ENCODE measurements at places on chromosomes 7 and 10.
A peak's percentile ranks its signal among the peaks of the same experiment; 100 is the strongest.

DNA sequence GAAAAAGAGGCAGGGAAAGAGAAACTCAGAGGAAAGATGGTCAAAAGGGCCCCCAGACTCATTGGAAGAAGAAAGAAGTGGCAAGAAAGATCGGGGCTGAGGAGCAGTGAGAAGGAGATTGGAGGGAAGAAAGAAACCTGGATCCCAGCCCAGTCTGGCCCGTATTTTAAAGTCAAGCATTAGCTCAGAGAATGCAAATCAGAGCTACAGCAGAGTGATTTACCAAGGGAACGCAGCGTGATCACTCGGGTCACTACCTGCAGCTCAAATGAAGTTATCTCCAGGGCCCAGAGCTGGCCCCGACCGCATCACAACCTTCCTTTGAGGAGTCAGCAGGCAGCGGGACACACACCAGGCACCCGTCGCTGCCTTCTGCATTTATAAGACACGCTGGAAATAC is 72.8 kb downstream of the CARD11 start:
- H3K4me1 ChIP-seq: peaks cover 6% of the 10 kb centered on the region
- H3K4me3 ChIP-seq: no peak overlapping the region
- H3K36me3 ChIP-seq: no peaks in the 10 kb centered on the region
- H3K27me3 ChIP-seq: no peaks in the 10 kb centered on the region

DNA sequence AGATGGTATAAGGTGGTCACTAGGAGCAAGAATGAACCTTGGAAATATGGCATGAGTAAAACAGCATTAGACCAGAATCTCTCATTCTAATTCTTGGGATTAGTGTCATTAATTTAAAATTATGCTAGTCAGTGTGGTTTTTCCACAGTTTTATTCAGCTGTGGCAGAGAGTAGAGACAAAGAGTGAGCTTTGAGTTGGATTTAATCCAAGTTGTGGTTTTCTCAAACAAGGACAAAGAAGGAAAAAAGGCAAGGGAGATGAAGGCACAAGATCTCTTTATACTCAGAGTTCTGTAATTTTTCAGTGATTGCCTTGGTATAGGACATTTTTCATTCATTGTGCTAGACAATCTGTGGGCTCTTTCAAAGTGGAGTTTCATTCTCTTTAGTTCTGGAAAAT is 28.2 kb upstream of the AKAP9 start:
- H3K4me1 ChIP-seq: no peaks in the 10 kb centered on the region
- H3K27me3 ChIP-seq: no peaks in the 10 kb centered on the region
- no peak overlapping the region for H3K27ac ChIP-seq
- H3K4me3 ChIP-seq: no peak overlapping the region
- no peak for DNase-seq

- peak; percentile 83 for DNase-seq
- no peak overlapping the region for H3K4me3 ChIP-seq
- H3K4me1 ChIP-seq: peaks cover 27% of the 10 kb centered on the region
- no peaks in the 10 kb centered on the region for H3K36me3 ChIP-seq
- H3K27me3 ChIP-seq: no peaks in the 10 kb centered on the region
Measured at GRCh38 chr7:106056513-106057203, 55.5 kb downstream of the SYPL1 start.

GRCh38 chr10:29537799-29538198 is 97.0 kb downstream of the SVIL start:
- no peaks in the 10 kb centered on the region for H3K27me3 ChIP-seq
- no peak overlapping the region for H3K27ac ChIP-seq
- H3K4me1 ChIP-seq: peaks cover 12% of the 10 kb centered on the region
- no peak for DNase-seq
- no peaks in the 10 kb centered on the region for H3K36me3 ChIP-seq
- no peak overlapping the region for H3K4me3 ChIP-seq

- no peak overlapping the region for H3K4me3 ChIP-seq
- no peaks in the 10 kb centered on the region for H3K36me3 ChIP-seq
- H3K27me3 ChIP-seq: no peaks in the 10 kb centered on the region
- peaks cover 8% of the 10 kb centered on the region for H3K4me1 ChIP-seq
- DNase-seq: peak; percentile 64
Measured at GRCh38 chr10:79608505-79609375, 2.0 kb upstream of the SFTPA1 start.

GRCh38 chr10:117005026-117005526 is at the start of gene SHTN1:
Gene SHTN1, minus strand, starts transcription at chr10:117005187. Its CDS starts 108 bp downstream, at chr10:117005079.
- peaks cover 18% of the 10 kb centered on the region for H3K4me1 ChIP-seq
- peak within 1 kb of the TSS; percentile 83 for H3K4me3 ChIP-seq
- peak; percentile 29 for DNase-seq
- peaks cover 10% of the 10 kb centered on the region for H3K27me3 ChIP-seq
- no peak within 1 kb of the TSS for H3K27ac ChIP-seq

- no peak overlapping the region for H3K4me3 ChIP-seq
- DNase-seq: peak; percentile 2
- H3K27ac ChIP-seq: no peak overlapping the region
- no peaks in the 10 kb centered on the region for H3K4me1 ChIP-seq
Measured at GRCh38 chr10:56142092-56142728, 218.8 kb downstream of the ZWINT start.

- H3K27me3 ChIP-seq: no peaks in the 10 kb centered on the region
- H3K4me1 ChIP-seq: no peaks in the 10 kb centered on the region
- H3K4me3 ChIP-seq: no peak overlapping the region
- no peak for DNase-seq
Measured at GRCh38 chr10:1198453-1199344, 142.5 kb downstream of the WDR37 start.

DNA sequence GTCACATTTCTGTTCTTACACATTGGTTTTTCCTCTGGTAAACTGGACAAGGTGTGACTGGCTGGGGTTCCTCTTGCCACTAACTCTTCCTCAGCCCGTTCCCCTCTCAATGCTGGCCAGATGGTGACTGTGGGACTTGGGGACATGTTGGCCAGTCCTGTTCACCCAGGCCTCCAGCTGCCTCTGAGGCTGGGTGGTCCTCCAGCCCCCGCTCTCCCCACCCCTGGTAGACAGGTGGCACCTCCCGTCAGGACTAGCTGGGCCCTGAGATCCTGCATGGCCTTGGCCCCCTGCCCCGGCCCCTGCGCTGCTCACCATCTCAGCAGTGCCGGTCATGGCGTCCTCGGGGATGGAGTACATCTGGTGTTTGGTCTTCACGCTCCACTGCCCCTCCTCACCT is 10.8 kb upstream of the MYL7 start:
- H3K27me3 ChIP-seq: peaks cover 14% of the 10 kb centered on the region
- no peaks in the 10 kb centered on the region for H3K4me1 ChIP-seq
- DNase-seq: no peak
- no peak overlapping the region for H3K4me3 ChIP-seq
- H3K36me3 ChIP-seq: no peaks in the 10 kb centered on the region

GRCh38 chr7:44045226-44046014 is 918 bp downstream of the DBNL start:
- H3K36me3 ChIP-seq: peaks cover 10% of the 10 kb centered on the region
- peaks cover 19% of the 10 kb centered on the region for H3K4me1 ChIP-seq
- no peaks in the 10 kb centered on the region for H3K27me3 ChIP-seq

GRCh38 chr10:88442716-88443115 is 140.4 kb downstream of the RNLS start:
- H3K36me3 ChIP-seq: no peaks in the 10 kb centered on the region
- no peaks in the 10 kb centered on the region for H3K27me3 ChIP-seq
- no peak overlapping the region for H3K4me3 ChIP-seq
- no peaks in the 10 kb centered on the region for H3K4me1 ChIP-seq
- no peak for DNase-seq
- no peak overlapping the region for H3K27ac ChIP-seq

DNA sequence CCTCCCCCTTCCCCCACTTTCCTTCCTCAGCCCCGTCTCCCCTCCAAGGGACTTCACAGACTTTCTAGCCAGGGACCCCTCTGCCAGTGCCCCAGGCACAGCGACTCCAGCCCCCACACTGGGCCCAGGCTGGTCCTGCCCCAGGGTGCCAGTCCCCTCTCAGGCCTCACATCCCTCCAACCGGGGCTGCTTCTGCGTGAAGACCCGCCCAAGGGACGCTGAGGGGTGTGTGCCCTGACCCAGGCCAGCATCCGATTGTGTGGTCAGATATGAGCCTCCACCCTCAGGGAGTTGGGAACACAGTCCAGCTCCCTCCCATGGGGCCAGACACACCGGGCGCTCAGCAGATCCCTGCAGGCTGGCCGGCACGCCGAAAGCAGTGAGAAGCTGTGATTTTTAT is 97.0 kb downstream of the MICALL2 start:
- H3K4me3 ChIP-seq: no peak overlapping the region
- peaks cover 51% of the 10 kb centered on the region for H3K27me3 ChIP-seq
- H3K36me3 ChIP-seq: no peaks in the 10 kb centered on the region
- H3K4me1 ChIP-seq: no peaks in the 10 kb centered on the region

DNA sequence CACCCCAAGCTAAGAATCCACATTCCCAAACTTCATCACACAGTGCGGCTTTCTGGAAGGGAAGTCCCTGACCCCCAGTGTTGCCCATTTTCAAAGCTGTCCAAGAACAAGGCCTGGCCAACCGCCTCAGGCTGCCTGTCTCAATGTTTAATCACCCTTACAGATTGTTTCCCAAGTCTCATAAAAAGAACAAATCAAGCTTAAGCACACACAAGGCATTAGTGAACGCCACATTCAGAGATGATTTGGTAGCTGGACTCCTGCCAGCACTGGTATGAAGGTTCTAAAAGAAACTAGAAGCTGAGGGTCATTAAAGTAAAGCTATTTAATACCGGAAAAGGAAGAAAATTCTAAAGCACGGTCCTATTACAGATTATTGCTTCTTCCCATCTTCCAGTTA is 35.6 kb downstream of the C10orf90 start:
- no peaks in the 10 kb centered on the region for H3K27me3 ChIP-seq
- no peak overlapping the region for H3K4me3 ChIP-seq
- no peak overlapping the region for H3K27ac ChIP-seq
- no peak for DNase-seq
- H3K36me3 ChIP-seq: no peaks in the 10 kb centered on the region

DNA sequence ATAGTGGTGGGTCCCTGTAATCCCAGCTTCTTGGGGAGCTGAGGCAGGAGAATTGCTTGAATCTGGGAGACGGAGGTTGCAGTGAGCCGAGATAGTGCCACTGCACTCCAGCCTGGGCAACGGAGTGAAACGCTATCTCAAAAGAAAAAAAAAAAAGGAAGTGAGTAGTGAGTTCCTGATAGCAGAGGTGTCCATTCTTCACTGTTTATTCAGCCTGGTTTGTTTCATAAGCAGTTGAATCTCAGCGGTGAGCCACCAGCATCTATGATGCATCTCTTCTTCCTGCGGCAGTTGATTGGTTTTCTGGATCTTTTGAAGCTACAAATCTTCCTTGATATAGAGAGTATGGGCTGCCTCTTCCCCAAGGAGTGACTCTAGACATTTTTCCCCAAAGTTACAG is 316.1 kb upstream of the MTPN start:
- no peak overlapping the region for H3K4me3 ChIP-seq
- H3K36me3 ChIP-seq: no peaks in the 10 kb centered on the region
- no peaks in the 10 kb centered on the region for H3K27me3 ChIP-seq
- DNase-seq: no peak
- no peaks in the 10 kb centered on the region for H3K4me1 ChIP-seq
- no peak overlapping the region for H3K27ac ChIP-seq

- DNase-seq: peak; percentile 31
- no peak overlapping the region for H3K27ac ChIP-seq
Measured at GRCh38 chr7:37759526-37759925, 76.0 kb downstream of the GPR141 start.

- DNase-seq: no peak
- peaks cover 11% of the 10 kb centered on the region for H3K4me1 ChIP-seq
- no peaks in the 10 kb centered on the region for H3K27me3 ChIP-seq
- H3K27ac ChIP-seq: no peak overlapping the region
- H3K4me3 ChIP-seq: no peak overlapping the region
Measured at GRCh38 chr10:29820890-29821461, 186.2 kb upstream of the SVIL start.

DNA sequence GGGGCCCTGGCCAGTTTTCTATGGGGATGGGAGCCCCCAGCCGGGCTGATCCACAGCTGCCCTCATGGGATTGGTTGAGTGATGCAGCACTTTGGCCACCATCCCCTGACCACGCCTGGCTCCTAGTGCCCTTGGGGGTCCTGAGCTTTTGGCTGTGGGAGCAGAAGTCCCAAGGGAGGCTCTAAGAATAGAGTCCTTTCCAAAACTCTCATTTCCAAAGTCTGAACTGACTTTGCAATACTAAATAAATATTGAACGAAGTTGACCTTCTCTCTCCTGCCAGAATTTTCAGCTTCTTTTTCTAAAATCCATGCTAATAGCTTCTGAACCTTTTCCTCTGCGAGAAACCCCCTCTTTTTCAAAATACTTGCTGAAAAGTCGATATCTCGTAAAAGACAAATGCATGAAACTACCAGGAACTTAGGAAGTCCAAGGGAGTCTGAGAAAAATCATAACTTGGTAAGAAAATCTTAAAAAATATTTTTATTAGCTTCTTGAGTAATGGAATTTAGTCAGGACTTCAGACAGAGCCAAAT is 62.7 kb upstream of the IGFBP3 start:
- H3K4me3 ChIP-seq: no peak overlapping the region
- H3K4me1 ChIP-seq: no peaks in the 10 kb centered on the region
- no peak for DNase-seq
- no peaks in the 10 kb centered on the region for H3K36me3 ChIP-seq
- H3K27me3 ChIP-seq: no peaks in the 10 kb centered on the region
- no peak overlapping the region for H3K27ac ChIP-seq

- H3K4me3 ChIP-seq: no peak overlapping the region
- DNase-seq: peak; percentile 58
- no peaks in the 10 kb centered on the region for H3K4me1 ChIP-seq
- no peaks in the 10 kb centered on the region for H3K36me3 ChIP-seq
Measured at GRCh38 chr7:79272066-79272669, 181.3 kb downstream of the MAGI2 start.

GRCh38 chr10:83542774-83543411 is 596.4 kb upstream of the GHITM start:
- no peak for DNase-seq
- no peak overlapping the region for H3K4me3 ChIP-seq
- H3K27me3 ChIP-seq: no peaks in the 10 kb centered on the region
- H3K27ac ChIP-seq: no peak overlapping the region
- H3K36me3 ChIP-seq: no peaks in the 10 kb centered on the region
- H3K4me1 ChIP-seq: no peaks in the 10 kb centered on the region

GRCh38 chr7:107029061-107029763 is 15.3 kb upstream of the PRKAR2B start:
- DNase-seq: no peak
- no peaks in the 10 kb centered on the region for H3K27me3 ChIP-seq
- no peak overlapping the region for H3K27ac ChIP-seq
- H3K4me1 ChIP-seq: peaks cover 4% of the 10 kb centered on the region
- H3K36me3 ChIP-seq: no peaks in the 10 kb centered on the region
- no peak overlapping the region for H3K4me3 ChIP-seq

DNA sequence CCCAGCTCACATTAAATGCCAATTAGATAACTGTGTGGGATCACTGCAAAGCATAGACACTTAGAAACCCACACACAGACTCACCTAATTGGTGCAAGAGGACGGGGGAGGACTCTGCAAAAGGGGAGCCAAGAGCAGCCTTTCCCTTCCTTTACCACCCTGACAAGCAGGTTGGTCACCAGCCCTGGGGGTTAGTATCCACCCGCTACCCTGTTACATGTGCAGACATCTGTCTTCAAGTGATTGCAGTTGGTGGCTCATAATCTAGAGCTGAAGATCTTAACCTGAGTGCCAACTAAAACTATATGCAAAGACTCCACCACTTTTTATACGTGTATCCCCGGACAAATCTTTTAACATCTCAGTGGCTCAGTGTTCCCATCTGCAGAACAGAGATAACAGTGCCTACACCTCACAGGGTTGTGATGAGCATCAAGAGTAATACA is 56.9 kb downstream of the SORBS1 start:
- peak; percentile 69 for DNase-seq
- no peaks in the 10 kb centered on the region for H3K36me3 ChIP-seq
- no peak overlapping the region for H3K27ac ChIP-seq
- H3K4me3 ChIP-seq: no peak overlapping the region

- H3K4me1 ChIP-seq: no peaks in the 10 kb centered on the region
- no peaks in the 10 kb centered on the region for H3K36me3 ChIP-seq
Measured at GRCh38 chr7:132078891-132079735, 497.2 kb downstream of the PLXNA4 start.

All from common myeloid progenitor, CD34-positive (primary cell).